ENCODE measurements at places on chromosomes 1 and 21.
A peak's percentile ranks its signal among the peaks of the same experiment; 100 is the strongest.

GRCh38 chr1:19000065-19000464, 43.6 kb upstream of the IFFO2 start:
- DNase-seq, result no peak

DNA sequence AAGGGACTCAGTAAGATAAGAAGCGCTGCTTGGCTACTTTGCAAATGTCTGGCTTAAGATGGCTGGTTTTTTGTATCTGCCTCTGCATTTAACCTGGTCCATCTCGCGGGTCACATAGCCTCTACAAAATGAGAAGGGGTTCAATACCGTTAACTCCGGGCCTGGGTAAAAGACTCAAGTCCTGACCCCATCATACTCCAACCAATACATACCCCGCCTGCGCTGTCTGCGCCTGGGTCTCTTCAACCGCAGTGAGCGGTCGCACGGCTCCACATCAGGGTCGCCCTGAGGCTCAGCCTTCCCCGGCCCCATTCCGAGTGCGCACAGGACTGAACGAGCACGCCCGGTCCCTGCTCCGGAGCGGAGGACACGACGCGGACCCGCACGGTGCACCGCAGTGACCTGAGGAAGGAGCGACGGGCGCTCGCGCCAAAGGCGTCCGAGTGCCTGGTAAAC, 558 bp upstream of the PGD start:
- no peak for DNase-seq

GRCh38 chr1:178536844-178537371, 24.0 kb downstream of the TEX35 start:
- no peak for DNase-seq

- DNase-seq, result no peak
Measured at GRCh38 chr1:232211149-232211548, 418.8 kb downstream of the SIPA1L2 start.

- no peak for DNase-seq
Measured at GRCh38 chr21:38527737-38528136, 29.5 kb upstream of the ERG start.

- DNase-seq, result no peak
Measured at GRCh38 chr1:235821361-235821981, 45.2 kb downstream of the LYST start.

DNA sequence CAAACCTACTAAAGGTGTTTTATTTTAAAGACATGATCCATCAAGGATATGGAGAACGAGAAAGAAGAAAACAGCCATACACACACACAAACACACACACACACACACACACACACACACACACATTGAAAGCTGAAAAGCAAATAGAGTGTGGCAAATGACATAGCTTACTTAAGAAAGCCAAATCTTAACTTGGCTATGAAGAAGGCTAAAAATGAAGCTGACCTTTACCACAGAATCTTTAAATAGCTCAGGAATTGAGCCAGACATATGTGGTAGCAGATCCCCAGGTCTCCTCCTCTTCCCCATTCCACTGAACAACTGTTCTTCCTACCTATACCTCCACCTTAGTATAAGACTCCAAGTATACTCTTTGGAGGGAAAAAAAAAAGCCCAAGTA, 185.6 kb downstream of the CLEC20A start:
- DNase-seq, result no peak

DNA sequence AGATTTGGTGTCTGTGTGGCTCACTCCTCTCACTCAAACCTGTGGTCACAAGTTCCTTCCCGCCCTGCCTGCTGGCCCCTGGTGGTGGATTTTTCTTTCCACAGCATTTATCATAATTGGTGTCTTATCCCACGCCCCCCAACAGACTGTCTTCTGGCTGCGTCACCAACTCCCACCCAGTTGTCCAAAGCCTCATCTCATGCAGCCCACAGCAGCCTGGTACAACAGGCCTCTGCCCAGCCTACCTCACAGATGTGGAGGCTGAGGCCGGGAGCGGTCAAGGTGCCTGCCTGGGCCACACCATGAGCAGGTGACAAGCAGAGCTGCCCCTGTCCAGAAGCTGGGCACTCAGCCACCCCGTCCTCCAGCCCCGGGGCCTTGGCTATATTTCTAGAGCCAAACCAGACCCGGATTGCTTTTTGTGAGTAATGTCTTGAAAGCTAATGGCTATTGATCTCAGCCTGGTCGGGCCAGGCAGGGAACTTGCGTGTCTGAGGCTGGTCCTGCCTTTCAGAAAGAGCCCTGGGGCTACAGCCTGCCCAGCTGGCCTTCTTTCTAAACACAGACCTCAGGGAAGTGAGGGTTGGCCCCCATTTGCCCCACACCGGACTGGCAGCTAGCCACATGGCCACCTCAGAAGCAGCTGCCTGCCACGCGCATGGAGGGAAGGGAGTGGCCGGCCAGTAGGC, 2.6 kb downstream of the KCNAB2 start:
- no peak for DNase-seq

DNA sequence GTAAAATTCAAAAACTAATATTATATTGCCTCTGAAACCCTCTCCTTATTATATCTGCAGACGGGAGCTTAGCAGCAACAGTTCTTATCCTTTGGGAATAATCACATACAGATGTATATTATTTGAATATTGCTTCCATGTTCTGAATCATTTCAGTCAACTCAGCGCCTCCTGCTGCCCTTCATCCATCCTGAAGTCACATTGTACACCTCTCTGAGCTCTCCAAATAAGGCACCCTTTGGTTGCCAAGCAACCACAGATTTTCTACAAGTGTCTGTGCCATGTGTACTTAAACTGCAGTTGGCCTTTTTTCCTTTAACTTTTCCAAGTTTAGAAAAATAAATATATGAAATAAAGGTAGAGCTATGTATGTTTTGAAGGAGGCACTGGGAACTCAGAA, 384.3 kb downstream of the LRRIQ3 start:
- no peak for DNase-seq

GRCh38 chr21:33205476-33205875, 24.3 kb upstream of the IFNAR2 start:
- peak; percentile 38 for DNase-seq

DNA sequence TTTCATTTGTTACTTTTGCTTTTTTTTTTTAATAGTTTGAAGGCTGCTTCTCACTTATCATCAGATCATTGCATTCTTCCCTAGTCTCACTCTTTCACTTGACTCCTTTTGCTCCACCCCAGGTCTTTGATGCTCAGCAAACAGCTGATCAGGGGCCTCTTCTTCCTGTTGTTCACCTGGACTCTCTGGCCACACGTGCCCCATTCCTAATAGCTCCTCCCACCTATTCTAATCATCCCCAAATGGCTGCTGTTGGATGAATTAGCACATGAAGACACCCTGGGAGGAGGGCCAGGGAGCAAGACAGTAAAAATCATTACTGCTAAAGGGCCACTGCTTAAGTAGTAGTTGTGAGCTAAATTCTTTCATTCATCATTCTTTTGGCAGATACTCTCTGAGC, 119.5 kb downstream of the MAB21L3 start:
- DNase-seq, result no peak

GRCh38 chr1:228161362-228161761, 4.2 kb upstream of the IBA57 start:
- no peak for DNase-seq

DNA sequence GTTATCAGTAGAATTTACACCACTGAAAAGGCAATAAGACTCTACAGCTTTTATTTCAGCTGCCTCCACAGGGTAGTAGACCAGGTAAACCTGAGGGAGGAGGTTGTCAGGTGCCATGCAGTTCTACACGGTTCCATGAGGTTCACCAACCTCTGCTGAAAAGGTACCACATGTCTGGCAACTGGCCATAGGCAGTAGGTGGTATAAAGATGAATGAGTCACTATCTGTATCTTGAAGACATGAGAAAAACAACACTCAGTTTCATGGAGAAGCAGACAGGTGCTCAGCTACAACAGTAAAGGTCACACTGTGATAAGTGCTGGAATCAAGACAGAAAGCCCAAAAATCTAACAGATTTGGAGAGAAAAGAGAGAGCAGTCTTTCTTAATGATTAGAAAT, 145.4 kb downstream of the PTGER3 start:
- DNase-seq, result no peak

DNA sequence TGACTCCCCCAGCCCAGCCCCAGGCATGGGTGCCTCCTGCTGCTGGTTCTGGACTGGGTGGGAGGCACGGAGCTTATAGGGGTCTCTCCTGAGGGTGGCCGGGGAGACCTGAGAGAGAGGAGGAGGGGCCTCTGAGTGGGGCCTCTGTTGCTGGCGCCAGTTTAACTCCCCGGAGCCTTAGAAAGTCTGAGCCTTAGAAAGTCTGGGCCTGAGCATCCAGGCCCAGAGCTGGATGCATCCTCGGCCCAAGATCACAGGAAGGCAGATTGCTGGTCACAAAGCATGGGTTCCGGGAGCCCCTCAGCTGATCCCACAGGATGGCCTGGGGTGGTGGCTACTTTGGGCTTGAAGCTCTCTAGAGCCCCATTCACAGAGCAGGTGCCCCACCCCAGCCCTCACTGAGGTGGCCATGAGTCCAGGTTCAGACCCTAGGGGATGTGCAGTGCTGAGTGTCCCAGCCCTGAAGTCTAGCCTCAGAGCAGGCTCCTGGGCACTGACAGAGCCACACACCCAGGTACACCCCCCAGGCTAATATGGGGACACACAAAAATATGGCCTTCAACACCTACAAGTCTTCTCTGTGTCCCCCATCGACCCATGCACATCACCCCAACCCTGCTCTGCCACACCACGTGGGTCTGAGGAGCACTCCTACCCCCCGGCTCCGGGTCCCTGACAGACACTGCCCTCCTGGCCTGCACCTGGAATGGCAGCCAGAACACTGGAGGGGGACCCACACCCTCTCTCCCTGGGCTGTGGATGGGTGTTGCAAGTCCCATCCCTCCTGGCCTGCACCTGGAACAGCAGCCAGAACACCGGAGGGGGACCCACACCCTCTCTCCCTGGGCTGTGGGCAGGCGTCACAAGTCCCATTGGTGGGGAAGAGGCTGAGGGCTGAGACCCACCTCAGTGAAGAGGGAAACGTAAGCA, 9.7 kb downstream of the PLA2G2F start:
- DNase-seq, result no peak

GRCh38 chr1:241355311-241356010, 1.5 kb downstream of the RGS7 start:
- DNase-seq, result no peak

GRCh38 chr1:161179698-161180097, 2.4 kb upstream of the B4GALT3 start:
- no peak for DNase-seq

DNA sequence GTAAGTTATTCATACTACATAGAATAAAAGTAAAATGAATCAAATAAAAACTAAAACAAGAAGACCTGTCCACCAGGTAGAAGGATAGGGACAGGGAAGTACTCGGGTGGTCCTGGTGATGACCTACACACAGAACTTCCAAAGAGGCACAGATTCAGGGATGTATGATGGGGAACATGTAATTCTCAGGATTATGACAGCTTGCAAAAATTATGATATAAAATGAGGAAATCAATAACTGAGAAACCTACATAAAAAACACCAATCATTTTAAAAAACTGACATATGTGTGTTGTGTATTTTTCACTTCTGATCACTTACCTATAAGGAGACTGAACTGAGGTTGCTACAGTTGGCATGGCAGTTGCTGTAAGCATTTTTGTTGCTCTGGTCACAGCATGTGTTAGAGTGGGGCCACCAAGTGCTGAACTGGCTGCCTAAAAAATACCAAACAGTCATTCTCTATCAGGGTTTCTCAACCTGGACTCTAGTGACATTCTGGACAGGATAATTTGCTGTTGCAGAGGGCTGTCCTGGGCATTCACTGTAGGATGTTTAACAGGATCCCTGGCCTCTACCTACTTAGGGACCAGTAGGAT, 73.8 kb downstream of the USP24 start:
- DNase-seq, result no peak

GRCh38 chr1:6126028-6126427, 54.1 kb downstream of the CHD5 start:
- DNase-seq, result no peak

- DNase-seq, result no peak
Measured at GRCh38 chr1:60280256-60280655, 206.7 kb upstream of the C1orf87 start.

DNA sequence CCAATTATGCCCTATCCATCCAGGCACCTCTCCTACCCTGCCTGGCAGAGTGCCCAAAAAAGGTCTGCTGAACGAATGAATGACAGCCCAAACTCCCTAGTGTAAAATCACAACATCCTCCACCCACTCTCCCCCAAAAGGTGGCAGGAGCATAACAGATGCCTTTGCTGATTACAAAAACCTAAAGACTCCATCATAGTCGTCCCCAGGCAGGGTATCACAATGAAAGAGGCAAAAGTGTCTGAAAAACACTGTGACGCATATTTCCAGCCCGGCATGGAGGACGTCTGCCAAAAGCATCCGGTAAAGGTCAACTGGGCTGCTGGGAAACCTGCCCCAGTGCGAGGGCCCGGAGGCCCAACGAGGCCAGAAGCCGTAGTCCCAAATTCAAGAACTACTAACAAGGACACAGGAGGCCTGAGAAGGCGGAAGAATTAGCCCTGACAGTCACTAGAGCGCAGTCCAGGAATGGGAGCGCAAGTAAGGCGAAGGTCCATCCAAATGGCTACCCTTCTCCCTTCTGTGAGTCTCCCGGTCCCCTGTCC, 576 bp downstream of the SMIM12 start:
- DNase-seq, result no peak

GRCh38 chr1:5936621-5937372, 55.4 kb downstream of the NPHP4 start:
- no peak for DNase-seq

- no peak for DNase-seq
Measured at GRCh38 chr1:247966532-247967204, 1.6 kb downstream of the OR2AK2 start.

- no peak for DNase-seq
Measured at GRCh38 chr1:6095511-6096242, 50.0 kb downstream of the KCNAB2 start.

DNA sequence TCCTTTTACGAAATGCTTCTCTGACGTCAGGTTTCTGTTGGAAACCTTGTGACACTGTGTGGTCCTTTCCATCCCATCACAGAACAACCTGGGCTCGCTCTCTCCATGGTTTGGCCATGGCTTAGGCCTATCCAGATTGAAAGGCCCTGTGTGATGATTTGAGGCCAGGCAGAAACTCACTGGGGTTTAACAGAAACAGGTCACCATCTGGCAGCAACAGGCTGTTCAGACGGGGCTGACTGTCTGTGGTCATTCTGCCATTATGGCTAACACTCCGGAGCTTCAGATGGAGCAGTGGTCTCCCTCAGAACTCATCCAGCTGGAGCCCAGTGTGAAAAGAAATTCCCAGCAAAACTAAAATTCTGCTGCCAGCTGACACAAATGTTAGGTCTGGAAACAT, 9.3 kb downstream of the PLEKHM2 start:
- DNase-seq, result no peak

DNA sequence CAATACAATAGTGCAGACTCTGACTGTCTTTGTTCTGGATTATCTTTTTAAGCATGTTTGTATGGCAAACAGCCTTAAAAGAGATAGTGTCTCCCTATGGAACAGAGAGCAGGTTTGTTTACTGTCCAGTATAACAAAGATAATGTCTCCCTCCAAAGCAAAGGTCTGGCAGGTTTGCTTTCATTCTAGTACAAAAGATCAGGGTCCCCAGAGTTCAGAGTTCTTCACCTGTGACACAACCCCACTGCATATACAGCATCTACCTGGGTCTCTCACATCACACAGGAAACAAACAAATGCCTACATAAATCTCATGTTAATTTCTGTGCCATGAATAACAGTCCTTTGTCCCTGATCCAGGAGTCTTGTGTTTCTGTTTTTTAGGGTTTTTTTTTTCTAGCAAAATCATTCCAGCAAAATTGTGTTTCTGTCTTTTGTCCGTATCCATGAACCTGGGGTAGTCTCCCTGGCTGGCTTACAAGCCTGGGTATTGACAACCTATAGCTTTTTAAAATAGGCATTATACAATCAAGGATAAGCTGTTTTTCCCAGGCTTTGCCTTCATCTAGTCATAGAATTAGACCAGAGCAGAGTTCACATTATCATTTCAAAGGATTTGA, 89.4 kb upstream of the PTBP2 start:
- no peak for DNase-seq

Measured in NK-92 treated with Interleukin-12 subunit alpha and Interleukin-12 subunit beta, amount 100 ng/mL, for 24 hours (cell line).